ENCODE measurements at places on chromosomes 6 and 20. TPM values are rescaled to one million over a fixed set of nuclear protein-coding genes. Genes with fewer than 3 reads are reported as not detected.

DNA sequence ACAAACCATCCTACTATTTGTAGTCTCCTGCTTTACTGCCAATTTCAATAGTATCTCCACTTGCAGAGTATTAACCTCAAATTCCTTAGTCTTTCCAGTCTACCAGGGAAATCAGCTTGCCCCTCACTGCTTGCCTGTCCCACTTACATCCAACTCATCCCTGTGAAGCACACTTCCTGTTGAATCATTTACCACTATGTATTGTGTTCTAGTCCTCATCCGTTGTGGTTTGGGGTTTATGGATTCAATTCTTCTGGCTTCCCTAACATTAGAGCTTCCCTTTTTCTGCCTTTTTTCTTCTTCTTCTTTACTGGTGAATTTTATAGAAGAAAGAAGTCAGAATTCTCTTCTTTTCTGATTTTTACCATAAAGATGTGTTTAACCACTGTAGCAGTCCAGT is 5.1 kb upstream of the TXLNB start:
- DNase-seq = no peak

DNA sequence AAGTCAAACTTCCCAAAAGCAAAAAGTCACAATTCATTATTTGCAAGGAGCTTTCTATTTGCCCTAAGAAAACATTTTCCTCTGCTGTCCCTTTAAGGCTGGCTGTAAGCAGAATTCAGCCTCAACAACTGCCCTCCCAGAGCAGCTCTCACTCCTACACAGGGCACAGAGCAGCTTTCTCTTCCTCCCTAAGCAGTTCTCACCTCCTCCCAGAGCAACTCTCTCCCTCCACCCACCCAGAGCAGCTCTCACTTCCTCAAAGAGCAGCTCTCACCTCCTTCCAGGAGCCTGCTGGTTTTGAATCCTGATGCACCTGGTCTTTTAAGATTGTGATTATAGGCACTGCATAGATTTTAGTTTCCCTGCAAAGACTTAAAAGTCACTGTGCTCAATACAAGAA is 120.6 kb upstream of the TMEM181 start:
- no peak for DNase-seq

GRCh38 chr6:118648866-118649554 is 2.4 kb downstream of the CEP85L start:
- DNase-seq = no peak

DNA sequence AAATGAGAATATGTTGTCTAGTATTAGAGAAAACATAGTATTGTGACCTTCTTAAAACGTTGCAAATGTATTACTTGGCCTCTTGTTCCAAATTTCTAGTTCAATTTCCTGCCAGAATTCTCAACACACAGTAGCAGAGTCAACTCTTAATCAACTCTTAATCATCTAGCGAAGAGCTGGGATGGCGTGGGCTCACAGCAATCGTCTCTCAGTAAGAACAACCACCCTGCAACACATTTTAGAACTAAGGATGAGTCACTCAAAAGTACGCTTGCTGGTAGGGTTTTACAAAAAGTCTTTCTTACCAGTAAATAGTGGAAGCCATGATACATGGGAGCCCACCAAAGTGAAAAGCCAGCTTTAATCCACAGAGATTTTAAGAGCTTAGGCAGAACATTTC is 24.6 kb downstream of the GPR6 start:
- DNase-seq = no peak

GRCh38 chr6:36752886-36753506 is 55.4 kb downstream of the RAB44 start:
- no peak for DNase-seq

DNA sequence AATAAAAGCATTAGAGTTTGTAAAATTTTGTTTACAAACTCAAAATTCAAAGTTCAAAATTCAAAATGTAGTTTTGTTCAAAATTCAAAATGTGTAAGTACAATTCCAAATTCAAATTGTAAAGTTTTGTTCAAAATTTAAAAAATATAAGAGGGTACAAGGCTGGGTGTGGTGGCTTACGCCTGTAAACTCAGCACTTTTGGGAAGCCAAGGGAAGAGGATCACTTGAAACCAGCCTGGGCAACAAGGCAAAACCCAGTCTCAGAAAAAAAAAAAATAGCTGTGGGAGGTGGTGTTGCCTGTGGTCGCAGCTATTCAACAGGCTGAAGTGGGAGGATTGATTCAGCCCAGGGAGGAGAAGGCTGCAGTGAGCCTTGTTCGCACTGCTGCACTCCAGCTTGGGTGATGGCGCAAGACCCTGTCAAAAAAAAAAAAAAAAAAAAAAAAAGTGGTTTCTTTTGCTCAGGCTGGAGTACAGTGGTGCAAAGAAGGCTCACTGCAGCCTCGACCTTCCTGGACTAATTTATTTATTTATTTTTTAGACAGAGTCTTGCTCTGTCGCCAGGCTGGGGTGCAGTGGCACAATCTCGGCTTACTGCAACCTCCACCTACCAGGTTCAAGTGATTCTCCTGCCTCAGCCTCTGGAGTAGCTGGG is 5.4 kb upstream of the ZBTB12 start:
- no peak for DNase-seq

GRCh38 chr20:50283922-50284810 is 93.5 kb downstream of the CEBPB start:
- no peak for DNase-seq

- DNase-seq = no peak
Observed at GRCh38 chr20:23488996-23489395, 1.9 kb upstream of the CST8 start.

DNA sequence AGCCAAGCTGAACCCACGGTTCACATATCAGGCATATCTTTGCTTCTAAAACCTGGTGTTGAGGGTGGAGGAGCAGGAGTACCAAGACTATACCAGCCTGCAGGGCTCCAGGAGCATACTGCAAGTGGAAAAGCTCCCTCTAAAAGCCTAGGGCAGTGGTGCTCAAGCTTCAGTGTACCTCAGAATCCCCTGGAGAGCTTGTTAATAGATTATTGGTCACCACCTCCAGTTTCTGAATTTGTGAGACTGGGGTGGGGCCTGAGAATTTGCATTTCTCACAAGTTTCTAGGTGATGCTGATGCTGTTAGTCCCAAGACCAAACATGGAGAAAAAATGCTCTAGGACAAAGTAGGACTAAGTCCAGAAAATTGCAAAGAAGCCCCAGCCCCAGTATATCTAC is 65.4 kb downstream of the FILIP1 start:
- DNase-seq = no peak

GRCh38 chr6:26387565-26387964 is 4.7 kb downstream of the BTN2A2 start:
- no peak for DNase-seq

- DNase-seq = no peak
Observed at GRCh38 chr6:35152067-35152707, 11.0 kb upstream of the TCP11 start.

DNA sequence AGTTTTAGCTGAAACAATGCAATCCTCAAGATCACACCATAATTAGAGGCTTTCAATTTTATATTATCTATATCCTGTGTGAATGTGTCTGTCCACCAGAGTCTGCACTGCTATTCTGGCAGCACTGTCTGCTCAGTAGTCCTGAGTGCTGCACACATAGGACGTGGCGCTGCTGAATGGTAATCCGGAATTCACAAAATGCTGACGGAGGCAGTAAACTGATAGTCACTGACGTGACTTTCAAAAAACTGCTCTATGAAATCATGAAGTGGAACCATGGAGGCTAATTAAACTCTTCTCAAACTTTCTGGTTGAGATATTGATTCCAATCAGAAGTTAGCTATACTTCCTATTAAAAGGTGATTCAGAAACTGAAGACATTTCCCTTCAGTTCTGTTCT is 190.8 kb upstream of the NOX3 start:
- no peak for DNase-seq

DNA sequence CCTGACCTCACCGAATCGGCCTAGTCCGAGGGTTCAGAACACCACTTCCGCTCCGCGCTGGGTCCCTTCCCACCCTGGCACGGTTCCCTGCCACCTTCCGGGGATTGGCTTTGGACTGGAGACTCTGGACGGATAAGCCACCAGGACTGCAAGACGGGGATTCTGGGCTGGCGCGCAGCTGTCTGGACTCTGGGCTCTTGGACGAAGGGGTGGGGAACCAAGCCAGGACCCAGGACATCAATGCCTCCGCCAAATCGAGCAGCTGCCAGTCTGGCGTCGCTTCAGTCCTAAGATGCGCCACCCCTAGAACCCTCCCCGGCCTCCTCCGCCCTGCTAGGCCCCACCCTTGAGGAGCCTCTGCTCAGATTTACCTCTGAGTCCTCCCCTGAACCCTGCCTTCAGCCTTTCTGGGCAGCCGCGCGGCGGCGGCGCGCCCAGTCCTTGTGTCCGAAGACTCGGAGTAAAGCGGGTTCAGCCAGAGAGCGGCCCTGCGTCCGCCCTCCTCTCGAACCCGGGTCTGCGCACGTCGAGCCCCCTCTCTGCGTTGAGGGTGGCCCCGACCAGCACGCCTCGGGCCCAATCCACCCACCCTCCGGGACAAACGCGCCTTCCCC is 1.2 kb downstream of the KCNK17 start:
- DNase-seq = no peak

Gene BICRAL
- total RNA-seq = 3.5 TPM

Gene PPIL6
- total RNA-seq = 0.49 TPM

Gene GABRR1
- not detected for total RNA-seq

Gene LAMA4
- total RNA-seq = 517 TPM

Gene FRMD1
- total RNA-seq = not detected

Gene SLC13A3
- 0.04 TPM for total RNA-seq

Data from pulmonary artery endothelial cell (primary cell).